ENCODE measurements at places on chromosomes 12 and 14.

GRCh38 chr14:32012062-32012461, 65.0 kb upstream of the ARHGAP5 start:
- no peak for DNase-seq

- DNase-seq = no peak
Observed at GRCh38 chr14:103336191-103336590, 2.2 kb downstream of the EIF5 start.

DNA sequence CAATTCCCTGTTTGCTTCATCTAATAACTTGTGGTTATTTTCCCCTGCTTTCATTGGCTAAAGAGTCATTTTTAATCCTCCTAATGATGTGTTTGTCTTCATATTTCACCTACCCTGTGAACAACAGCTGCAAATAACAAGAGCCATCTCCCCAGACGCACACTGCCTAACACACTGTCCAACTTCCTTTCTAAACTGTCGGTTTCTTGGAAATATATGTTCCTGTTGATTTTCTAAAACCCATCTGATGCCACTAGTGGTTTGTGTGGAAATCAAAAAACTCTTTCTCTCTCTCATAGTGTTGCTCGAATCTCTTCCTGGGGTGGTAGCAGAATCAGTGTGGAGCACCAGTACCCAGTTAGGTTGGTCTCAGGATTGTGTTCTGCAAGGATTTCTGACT, 226.9 kb downstream of the EPS8 start:
- peak; percentile 77 for DNase-seq

- no peak for DNase-seq
Observed at GRCh38 chr12:68521321-68521839, 89.3 kb upstream of the RAP1B start.

- DNase-seq = no peak
Observed at GRCh38 chr14:52850451-52850909, 59.1 kb upstream of the GNPNAT1 start.

DNA sequence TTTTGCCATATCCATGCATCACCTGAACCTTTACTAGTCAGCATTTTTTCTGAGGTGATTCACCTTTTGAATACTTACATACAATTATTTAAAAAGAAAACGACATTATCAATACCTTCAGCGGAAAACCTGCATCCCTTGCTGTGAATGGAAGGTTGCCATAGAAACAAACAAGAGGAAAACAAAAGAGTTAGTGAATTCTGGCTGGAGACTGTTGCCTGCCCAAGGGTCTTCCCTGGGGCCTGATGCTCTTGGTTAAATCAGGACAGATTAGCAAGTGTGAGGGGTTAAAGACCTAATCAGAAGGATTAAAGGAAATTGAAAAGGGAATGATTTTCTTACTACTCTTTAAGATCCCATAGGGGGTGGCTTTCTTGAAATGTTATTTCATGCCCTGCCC, 96.0 kb upstream of the WSCD2 start:
- no peak for DNase-seq

DNA sequence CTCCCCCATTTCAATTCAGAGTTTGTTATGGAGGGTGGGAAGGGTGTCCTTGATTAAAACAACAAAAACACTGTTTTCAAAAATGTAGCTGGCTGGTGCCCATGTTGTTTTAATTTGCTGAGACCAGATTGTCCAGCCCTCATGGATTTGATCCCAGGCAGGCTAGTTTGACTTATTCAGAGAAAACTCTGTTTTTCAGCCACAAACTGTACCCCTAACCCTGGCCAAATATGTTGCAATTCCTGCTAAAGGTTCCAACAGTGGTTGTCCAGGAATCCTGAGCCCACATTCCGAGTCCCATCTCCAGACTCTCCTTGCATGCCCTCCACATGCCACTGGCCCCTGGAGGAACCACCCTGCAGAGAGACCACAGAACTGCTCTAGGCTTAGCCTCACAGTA, 36.0 kb downstream of the MAP1LC3B2 start:
- no peak for DNase-seq

DNA sequence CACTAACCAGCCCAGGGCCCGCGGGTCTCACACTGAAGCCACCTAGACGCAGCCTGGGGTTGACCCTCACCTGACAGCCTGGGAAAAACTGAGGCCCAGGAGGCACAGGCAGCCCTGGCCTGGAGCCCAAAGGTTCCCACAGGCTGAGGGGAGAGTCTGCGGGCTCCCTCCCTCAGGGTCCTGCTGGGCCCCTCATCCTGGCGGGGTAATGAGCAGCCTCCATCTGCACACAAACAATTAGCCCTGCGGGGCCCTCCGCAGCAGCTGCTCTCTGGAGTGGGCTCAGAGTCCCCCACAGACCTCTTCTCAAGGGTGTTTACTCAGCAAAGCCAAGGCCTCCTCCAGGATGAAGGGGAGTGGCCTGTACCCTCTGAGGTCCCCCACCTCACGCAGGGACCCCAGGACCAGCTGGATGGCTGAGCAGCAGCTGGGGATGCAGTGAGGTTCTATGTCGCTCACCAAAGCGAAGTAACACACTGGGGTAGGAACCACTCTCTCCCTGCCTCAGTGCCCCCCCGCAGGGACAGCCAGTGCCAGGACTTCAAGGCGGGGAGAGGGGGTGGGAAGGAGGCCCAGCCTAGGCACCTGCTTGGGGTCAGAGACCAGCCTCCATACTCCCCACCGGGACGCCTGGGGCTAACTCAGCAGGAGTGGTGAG, 7.3 kb downstream of the AKT1 start:
- DNase-seq = no peak

DNA sequence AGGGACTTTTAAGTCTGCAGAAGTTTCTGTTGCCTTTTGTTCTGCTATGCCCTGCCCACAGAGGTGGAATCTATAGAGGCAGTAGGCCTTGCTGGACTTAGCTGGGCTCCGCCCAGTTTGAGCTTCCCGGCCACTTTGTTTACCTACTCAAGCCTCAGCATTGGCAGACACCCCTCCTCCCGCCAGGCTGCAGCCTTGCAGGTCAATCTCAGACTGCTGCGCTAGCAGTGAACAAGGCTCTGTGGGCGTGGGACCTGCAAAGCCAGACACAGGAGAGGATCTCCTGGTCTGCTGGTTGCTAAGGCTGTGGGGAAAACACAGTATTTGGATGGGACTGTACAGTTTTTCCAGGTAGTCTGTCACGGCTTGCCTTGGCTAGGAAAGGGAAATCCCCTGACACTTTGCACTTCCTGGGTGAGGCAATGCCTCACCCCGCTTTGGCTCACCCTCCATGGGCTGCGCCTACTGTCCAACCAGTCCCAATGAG, 43.7 kb downstream of the CCDC59 start:
- no peak for DNase-seq

GRCh38 chr14:61368114-61368710, 46.8 kb downstream of the PRKCH start:
- DNase-seq = no peak

Measured in activated CD4-positive, alpha-beta T cell treated with anti-CD3 and anti-CD28 coated beads, Interleukin-10, Interleukin-2, amounts not matched to agents 100 ng/mL and 50 ng/mL, durations not matched to agents 16 hours and 8 hours (primary cell).